ENCODE measurements at places on chromosomes 1 and 21.

GRCh38 chr1:11641776-11642305 is 12.4 kb downstream of the FBXO2 start:
- no peak for DNase-seq

GRCh38 chr21:33388188-33388587 is 15.0 kb upstream of the IFNGR2 start:
- DNase-seq: no peak

DNA sequence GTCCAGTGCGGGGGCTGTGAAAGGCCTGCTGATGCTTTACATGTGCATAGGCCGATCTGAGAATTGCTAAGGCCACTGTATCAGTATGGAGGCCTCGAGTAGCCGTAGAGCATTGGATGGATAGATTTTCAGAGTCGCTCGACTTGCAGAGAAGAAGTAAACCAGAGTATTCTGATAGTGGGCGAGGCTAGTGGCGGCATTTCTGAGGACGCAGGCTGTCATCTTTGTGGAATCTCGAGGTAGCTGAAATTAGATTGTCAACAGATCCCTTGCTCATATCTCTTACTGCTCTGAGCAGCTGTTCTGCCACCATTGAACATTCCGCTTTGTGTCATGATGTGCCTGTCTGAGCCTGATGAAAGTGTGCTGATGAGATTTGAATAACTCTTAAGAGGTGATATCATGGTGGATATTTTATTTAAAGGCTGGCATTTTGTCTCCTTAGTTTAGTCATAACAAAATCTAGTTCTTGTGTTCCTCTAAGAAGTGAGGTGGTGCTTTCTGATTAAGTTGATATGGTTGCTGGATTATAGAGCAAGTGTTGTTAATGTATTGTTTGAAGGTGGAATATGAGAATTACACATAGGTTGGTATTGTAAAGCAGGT is 1.5 kb downstream of the KIF1B start:
- no peak for DNase-seq

DNA sequence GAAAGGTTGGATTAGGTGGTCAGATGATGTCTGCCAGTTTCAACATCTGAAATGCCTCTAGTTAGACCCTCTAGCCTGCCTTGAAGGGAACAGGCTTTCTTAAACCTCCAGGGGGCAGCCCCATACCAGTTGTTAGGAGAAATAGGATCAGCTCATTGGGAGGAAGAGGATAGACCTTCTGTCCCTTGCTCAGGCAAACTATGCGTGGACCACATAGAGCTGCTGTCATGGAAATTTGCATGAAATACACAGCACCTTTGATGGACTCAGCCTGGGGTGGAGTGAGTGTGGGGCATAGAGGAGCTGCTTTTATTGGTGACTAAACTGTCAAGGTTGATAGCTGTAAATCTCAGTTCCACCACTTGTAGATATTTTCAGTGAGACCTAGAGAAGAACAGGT is 38.4 kb upstream of the SPAG17 start:
- DNase-seq: peak; percentile 33

- DNase-seq: no peak
These were observed 123.1 kb downstream of the AKT3 start for GRCh38 chr1:243726806-243727502.

GRCh38 chr1:174742805-174743653 is 256.7 kb upstream of the CACYBP start:
- DNase-seq: no peak

GRCh38 chr1:227766653-227767277 is 31.5 kb downstream of the SNAP47 start:
- DNase-seq: no peak

DNA sequence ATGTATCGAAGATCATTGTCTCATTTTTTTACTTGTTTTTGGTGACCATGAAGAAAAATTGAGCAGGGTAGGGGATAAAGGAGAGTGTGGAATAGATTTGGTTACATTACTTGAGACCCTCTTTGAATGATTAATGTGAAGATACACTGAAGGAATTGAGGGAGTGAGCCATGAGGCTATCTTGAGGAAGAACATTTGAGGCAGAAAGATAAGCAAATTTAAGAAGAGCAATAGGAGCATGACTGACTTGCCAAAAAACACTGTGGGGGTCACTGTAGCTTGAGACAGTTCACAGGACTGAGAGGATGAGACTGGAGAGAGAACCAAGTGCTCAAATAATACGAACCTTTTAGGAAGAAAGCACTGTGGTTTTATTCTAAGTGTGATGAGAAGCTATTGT is 43.1 kb upstream of the PTPRC start:
- no peak for DNase-seq

GRCh38 chr1:40798366-40799281 is 15.0 kb downstream of the KCNQ4 start:
- no peak for DNase-seq

- DNase-seq: no peak
These were observed 16.9 kb upstream of the BTG2 start for GRCh38 chr1:203288400-203288799.

DNA sequence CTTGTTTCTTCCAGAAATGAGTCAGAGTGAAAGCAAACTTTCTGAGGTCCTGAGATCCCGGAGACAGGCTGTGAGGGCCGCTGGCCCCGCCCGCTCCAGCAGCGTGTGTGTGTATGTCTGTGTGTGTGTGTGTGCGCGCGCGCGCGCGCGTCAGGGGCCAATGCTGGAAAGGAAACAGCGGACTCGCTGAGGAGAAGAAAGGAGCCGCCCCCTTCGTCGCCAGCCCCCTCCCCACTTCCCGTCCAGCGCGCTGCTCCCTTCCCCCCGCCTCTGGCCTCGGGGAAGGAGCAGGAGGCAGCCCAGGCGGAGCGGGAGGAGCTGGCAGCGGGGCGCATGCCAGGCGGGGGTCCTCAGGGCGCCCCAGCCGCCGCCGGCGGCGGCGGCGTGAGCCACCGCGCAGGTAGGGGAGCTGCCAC is at the start of gene DISC1:
Gene DISC1, plus strand, starts transcription at position 256 of the 416 bp plus-strand sequence. Its CDS starts 78 bp downstream, at position 334.
- DNase-seq: peak; percentile 50
